ENCODE measurements at places on chromosomes 5 and 9. TPM values are rescaled to one million over a fixed set of nuclear protein-coding genes. Genes with fewer than 3 reads are reported as not detected.

Gene TIMD4
- polyA plus RNA-seq: 2.2 TPM

- no peak for DNase-seq
Observed at GRCh38 chr9:136494012-136494411, 11.2 kb upstream of the SEC16A start.

Gene PCDHGA7
- 0.29 TPM for polyA plus RNA-seq

DNA sequence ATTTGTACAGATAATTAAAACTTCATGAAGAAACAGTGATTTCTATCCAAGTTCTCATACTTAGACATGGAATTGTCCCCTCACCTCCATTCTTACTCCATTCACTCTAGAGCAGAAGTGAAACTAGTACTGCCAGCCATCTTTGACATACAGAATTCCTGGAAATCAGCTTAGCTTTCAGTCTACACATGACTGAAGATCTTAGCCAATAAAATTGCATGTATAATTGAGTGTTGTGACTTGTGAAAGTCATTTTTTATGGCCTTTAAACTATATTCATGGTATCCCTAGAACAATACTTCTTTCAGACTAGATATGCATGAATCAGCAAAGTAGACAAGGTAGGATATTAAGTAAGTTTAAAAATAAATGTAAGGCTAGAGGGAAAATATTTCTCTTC is 705.2 kb upstream of the ZNF608 start:
- DNase-seq: no peak

DNA sequence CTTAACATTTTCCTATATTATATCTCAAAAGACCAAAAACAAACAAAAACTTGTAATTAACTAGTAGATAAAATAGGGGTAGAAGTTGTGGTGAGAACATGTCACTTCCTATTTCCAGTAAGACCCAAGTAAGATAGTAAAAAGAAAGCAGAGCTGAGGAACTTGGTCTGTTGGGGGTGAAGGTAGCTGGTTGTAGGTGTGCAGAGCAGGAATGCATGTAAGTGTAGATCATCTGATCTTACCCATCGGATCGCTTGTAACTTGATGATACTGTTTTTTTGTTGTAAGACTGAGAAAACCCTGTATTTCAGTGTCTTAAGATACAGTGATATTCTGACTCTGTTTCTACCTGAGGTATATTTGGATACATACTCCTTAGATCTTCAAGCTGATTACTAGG is 5.7 kb downstream of the SRP19 start:
- DNase-seq: no peak

Gene SHISAL2B
- polyA plus RNA-seq: not detected

DNA sequence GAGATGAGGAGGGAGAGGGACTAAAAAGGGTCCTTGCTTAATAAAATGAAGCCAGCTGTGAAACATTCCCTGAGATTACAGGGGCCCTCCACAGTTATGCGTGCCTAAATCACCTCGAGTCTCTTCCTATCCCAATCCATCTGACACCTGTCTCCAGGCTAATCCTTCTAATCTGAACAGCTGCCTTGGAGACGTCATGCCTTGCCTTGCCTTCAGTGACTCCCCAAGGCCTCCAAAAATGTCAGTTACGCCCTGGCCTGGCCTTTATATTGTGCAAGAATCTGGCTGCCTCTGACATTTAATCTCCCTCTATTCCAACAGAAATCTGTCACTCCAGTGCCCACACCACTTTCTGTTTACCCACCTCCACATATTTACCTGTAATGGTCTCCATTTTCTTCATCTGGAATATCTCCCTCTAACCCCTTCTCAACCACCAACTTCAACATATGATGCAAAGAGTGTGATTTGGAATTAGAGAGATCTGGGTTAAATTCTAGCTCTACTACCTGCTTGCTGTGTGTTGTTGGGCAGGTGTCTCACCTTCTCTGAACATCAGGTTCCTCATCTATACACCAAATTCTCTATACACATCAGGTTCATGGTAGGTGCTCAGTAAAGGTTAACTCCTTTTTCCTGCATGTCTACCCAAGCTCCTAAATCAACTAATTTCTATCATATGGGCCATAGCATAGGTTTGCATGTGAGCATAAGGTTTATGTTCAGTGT is 57.9 kb downstream of the PTCD2 start:
- no peak for DNase-seq

- DNase-seq: no peak
Observed at GRCh38 chr5:122150215-122150614, 20.9 kb downstream of the ZNF474 start.

- DNase-seq: no peak
Observed at GRCh38 chr9:36744678-36745077, 172.0 kb downstream of the MELK start.

Gene PDE8B
- 0.22 TPM for polyA plus RNA-seq

Gene TAF1L
- not detected for polyA plus RNA-seq

DNA sequence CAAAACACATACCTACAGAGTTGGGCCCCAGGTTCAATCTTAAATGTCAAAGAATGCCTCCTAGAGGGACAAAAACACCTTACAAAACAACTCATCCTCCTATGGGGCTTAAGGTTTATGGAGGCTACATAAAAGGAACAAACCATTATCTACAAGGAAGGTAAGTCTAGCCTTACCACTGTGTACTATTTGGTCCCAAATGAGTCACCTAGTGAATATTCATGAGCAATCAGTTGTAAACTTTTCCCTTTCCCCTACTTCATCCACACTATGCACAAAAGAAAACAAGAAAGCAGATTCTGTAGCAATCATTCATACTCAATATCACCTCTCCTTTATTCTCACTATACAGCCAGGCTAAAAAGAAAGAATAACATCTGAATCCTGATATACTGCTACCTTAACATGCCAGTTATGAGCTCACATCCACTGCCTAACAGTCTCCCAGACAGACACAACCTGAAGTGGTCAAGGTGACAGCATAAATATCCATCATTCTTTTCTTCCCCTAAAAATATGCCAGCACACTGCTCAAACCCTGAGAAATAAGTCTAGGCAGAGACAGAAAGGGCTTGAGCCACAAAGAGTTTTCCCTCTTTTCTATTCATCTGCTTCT is 6.2 kb downstream of the OXCT1 start:
- DNase-seq: no peak

DNA sequence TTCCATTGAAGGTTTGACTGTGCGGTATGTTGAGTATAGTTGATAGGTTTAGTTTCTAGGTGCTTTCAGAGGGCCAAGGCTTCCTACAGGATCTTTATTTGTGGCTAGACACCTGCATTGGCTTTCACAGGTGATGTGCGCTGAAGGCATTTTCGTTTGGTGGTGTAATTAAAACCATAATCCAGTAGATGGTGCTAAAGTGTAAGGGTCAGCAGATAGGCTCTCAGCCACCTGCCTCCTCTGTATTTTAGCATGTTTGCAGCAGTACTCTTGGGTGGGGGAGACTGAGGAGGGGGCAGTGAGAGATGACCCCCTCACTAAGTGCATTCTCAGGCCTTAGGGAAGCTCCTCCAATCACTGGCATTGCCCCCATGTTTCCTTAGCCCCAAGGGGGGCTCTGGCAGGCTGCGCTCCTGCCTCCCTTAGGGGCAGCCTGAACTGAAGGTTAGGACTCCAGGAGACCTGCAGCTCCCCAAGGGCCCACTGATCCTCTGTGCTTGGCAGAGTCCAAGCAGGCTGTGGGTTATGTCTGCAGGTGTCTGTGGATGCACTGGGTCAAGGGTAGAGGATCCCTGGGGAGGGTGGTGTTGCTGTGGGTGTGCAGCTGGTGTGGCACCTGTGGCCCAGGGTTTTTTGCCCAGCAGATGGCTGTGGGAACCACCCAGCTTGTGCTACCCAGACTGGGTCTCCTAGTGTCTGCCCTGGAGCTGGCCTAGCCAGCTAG is 23.4 kb downstream of the CDK20 start:
- DNase-seq: no peak

DNA sequence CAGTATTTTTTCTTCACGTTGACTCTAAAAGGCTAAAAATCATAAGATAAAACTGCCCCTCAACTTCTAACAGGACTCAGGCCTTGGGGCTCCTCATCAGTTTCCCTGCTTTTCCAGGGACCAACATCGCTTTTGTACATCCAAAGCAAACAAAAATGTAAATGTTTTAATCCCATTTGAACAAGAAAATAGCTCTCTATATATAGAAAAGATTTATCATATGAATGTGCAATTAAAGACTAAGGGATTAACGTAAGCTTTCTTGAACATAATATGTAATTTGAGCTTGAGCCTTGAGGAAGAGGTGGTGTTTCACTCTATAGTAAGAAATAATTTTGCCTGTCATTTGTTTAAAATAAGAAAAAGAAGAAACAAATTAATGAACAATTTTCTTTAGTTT is 547.2 kb upstream of the ACO1 start:
- no peak for DNase-seq

GRCh38 chr9:121798941-121799340 is 147.5 kb downstream of the DAB2IP start:
- DNase-seq: peak; percentile 20

DNA sequence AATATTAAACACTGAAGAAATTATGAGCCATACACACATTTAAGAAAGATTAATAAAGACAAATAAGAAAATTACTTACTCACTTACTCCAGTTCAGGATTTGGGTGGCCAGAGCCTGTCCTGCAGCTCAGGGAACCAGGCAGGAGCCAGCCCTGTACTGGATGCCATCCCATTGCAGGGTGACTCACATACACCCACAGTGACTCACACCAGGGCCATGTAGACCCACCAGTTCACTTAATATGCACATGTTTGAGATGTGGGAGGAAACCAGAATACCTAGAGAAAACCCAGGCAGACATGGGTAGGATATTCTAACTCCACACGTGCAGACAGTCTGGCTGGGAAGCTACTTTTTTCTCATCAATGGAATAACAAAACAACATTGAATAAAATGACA is 49.6 kb upstream of the ADRB2 start:
- DNase-seq: no peak

Gene PCDHA13
- 0.20 TPM for polyA plus RNA-seq

Gene TNC
- 3.5 TPM for polyA plus RNA-seq

DNA sequence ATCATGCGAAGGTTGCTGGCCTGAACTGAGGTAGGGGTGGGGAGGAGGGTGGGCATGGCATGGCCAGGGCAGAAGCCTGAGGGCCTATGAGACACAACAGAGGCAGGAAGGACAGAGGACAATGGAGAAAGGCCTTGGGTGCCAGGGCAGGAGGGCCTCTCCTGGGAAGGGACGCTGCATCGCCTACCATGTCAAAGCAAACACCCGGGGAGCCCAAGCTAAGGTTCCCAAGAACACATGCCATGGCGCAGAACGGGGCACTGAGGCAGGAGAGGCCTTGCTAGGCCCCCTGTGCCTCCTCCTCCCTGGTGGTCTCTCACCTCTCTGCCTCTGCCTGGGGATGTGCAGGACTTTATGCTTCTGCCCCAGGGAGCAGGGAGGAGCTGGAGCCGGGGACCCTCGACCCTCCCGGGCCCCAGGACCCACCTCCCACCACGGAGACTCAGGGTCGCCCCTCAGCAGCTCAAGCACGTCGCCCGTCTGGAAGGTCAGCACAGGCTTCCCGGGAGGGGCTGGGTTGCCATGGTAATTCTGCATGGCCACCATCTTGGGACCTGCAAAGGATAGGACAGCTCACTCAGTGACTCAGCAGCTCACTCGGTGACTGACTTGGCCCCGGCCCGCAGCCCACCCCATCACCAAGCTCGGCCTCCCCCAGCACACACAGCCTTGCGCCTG is 40.3 kb upstream of the SARDH start:
- peak; percentile 63 for DNase-seq

DNA sequence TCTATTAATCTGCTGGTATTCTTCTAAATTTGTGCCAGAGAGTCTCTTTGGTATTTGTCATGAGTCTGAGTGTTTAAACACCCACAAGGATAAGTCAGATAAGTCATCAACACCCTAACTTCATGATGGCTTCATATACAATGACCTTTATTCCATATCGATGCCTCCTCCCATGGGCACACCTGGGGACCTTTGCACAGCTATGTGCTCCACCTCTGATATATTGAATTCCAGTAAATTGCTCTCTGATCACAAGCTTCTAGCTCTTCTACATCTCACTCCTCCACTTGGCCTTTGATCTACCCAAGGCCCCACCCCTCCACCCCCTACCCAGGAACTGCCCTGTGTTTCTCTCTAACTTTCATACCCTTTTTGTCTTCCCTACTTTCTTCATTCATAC is 102.7 kb upstream of the MIER3 start:
- DNase-seq: no peak

DNA sequence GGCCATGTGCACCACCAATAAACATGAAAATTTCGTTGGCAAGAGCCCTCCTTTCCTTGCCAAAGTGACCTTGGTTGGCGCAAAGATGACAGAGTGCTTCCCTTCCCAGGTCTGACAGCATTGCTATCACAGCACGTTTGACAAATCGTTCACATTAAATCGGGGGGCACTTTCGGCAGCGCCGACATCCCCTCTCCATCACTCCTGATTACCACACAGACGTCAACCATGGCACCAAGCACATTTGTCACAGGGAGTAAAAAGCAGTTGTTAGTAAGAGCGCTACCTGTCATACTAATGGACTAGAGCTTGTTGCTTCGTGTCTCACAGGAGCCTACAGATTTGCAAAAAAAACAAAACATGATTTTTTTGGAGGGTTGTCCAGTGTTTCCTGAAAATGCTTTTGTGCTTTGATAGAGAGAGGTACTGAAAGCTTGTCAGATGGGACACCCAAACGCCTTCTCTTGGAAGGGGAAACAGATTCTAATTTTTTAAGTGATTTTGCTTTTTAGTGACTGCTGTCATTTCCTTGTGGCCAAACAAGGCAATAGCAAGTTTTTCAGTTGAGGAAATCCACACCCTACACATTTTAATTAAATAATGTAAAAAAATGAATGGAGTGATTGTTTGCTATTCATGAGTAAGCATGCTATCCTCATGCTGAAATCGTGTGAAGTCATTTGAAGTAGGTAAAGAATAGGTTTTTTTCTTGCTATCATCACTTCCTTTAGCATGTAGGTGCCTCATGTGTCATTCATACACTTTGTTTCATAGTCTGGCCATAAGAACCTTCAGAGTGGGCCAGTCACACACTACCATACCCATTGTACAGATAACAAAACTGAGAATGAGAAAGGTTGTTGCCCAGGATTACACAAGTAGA is 682.8 kb upstream of the WWC1 start:
- no peak for DNase-seq

DNA sequence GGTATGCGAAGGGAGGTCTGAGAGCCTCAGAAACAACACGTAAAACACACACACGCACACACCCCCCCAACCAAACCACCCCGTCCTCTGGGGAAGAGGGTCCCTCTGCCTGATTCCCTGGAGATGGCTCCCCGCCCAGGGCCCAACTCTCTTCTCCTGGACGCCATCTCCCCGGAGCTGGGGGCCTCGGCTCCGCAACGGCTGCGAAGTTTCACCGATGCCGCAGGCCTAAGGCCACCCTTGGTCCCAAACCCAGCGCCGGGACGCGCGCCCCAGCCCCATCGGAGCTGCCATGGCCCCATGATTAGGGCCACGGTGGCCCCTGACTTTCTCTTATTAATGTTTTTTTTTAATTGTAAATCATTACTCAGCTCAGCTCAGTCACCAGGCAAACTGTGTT is 181.4 kb upstream of the TBCA start:
- DNase-seq: no peak

DNA sequence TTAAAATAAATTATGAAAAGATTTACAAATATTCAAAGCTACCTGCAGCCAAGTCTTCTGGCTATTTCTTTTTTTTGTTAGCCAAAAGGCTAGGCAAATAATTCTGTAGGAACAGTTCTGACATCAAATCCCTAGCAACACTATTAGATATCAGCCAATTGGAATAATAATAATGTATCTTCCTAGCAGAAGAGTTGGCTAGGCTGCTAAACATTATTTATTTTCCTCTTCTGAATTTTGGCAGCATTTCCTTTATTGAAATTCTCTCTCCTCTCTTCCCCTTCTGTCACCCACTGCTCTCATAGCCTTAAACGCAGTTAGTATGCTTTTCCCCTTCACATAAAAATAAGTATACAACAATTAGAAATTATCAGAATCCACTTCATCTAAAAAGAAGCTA is 42.6 kb downstream of the ZDHHC21 start:
- DNase-seq: no peak

Gene UIMC1
- polyA plus RNA-seq: 39.6 TPM

Gene CDH12
- not detected for polyA plus RNA-seq

All from spleen (tissue), 13 donors.